ENCODE measurements at places on chromosomes 1 and 21.

GRCh38 chr1:26203642-26204318 is 13.4 kb downstream of the CATSPER4 start:
- DNase-seq = no peak

GRCh38 chr1:177010211-177010825 is 154.2 kb downstream of the ASTN1 start:
- no peak for DNase-seq

- DNase-seq = no peak
Measured at GRCh38 chr1:235622936-235623779, 26.4 kb downstream of the GNG4 start.

DNA sequence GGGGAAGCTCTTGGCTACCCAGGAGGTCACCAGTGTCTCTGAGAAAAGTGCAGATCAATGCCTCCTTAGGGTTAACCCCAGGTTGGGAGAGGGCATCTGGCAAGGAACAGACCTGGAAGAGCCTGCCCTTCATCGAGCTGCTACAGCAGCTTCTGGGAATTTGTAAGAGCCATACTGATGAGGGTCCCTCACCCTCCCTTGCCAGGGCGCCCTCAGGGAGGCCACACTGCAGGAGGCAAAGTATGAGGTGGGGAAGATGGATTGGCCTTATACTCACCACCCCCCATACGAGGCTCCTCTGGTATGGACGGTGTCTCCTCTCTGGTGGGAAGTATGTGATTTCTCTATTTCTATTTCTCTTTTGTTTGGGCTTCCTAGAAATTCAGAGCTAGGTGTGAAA is 13.2 kb downstream of the IGSF3 start:
- no peak for DNase-seq

DNA sequence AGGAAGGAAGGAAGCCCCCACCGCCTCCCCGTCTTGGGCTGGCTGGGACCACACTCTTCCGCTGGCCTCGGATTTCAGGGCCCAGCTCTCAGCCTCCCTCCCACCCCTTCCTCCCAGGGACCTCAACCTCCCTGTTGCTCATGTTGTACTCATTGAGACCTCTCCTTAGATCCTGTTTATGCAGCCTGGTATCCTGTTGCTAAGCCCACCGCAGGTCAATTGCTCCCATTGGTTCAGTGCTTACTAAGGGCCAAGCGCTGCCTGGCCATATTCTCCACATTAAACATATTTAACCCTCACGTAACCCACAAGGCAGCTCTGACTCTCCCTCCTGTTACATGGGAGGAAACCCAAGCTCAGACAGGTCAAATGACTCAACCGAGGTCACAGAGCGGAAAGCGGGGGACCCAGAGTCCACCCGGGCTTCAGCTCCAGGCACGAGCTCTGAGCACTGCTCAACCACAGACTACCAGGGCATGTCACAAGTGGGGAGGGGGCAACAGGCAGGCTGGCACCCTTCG is 23.2 kb upstream of the H6PD start:
- no peak for DNase-seq

GRCh38 chr1:88655685-88656299 is 28.3 kb upstream of the PKN2 start:
- DNase-seq = peak; percentile 61

DNA sequence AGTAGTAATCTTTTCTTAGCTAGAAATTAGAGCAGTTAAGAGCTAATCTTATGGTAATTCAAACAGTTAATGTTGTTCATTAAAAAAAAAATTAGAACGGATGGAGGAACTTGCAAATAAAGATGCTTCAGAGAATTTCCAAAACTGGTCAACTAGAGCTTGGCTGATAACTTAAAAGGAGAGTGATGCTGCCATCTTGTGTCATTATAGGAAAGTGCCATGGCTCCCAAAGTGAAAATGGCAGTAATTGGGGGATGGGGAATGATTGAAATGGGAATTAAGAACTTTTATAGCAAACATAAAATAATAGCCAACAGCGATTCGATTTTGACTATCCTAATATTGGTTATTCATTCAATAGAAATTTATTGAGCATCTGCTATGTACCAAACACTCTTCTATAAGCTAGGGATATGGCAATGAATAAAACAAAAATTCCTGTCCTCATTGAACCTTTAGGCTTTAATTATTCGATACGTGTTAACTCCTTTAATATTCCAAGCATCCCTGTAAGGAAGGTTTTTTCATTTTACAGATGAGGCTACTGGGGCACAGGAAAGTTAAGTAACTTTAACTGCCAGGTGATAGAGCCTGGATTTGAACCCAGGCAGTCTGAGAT is 5.7 kb upstream of the PLPP3 start:
- DNase-seq = peak; percentile 67

DNA sequence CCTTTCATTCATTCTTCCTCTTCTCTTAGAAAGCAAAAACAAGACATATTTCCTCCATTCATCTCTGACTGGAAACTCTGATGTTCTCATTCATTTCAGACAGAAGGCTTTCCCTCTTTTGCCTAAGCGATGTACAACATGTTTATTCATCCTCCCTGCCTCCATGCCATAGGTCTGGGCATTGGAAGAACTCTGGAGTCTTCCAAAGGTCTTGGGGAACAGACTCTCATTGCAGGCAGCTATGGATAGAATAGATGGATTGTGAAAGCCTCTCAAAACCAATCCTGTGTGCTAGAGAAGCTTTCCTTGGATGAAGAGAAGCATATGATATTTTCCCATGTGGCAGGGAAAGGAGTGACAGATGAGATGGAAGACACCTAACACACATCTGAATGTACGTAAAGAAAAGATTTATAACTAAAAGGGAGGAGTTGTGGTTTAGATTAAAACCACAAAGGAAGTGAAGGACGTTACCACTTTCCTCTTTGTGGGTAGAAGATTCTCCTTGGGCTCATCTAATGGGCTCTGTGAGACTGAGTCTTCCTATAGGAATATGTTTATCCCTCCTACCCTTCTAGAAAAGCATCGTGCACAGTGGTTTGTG is 38.7 kb downstream of the BCL9 start:
- DNase-seq = peak; percentile 71

- DNase-seq = peak; percentile 50
Measured at GRCh38 chr1:162040657-162041056, 17.0 kb upstream of the OLFML2B start.

- DNase-seq = peak; percentile 75
Measured at GRCh38 chr1:114482585-114482984, 28.4 kb downstream of the TRIM33 start.

DNA sequence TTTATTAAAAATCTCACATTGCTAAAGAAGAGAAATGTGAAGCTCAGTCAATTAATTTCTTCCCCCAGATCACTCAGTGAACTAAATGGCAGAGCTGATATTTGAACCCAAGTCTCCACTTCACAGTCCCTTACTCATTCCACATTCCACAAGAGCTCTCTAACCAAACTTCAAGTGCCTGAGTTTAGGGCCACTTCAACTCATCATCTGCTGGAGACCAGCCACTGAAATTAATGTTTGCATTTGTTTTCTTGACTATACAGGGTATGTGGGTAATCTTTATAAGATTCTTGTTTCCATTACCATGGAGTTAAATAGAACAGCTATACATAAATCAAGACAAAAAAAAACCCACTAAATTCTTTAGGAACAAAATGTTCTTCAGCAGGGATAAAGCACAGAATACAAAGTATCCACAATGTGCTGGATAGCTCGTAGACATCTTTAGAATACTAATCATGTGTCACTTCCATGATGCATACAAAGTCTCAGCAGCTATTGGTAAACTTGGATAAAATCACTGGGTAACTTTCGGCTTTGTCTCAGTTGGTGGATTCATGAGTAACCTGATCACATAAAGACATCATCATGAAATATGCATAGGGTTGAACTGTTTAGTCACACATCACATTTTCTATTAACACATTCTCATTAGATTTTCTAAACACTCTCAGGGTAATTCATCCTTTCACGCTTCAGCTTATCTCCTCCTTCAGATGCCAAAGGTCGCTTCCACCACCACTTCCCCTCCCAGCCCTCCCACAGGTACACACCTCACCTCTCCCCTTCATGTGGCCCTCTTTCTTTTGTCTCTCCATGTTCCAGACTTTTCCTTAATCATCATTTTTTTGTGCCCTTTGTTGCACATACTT is 89.8 kb downstream of the LRRC53 start:
- DNase-seq = no peak

- peak; percentile 47 for DNase-seq
Measured at GRCh38 chr1:77412069-77412819, 130.4 kb downstream of the AK5 start.

- no peak for DNase-seq
Measured at GRCh38 chr1:41232305-41232704, 9.8 kb downstream of the SCMH1 start.

- no peak for DNase-seq
Measured at GRCh38 chr1:212753749-212754148, 37.8 kb downstream of the NSL1 start.

DNA sequence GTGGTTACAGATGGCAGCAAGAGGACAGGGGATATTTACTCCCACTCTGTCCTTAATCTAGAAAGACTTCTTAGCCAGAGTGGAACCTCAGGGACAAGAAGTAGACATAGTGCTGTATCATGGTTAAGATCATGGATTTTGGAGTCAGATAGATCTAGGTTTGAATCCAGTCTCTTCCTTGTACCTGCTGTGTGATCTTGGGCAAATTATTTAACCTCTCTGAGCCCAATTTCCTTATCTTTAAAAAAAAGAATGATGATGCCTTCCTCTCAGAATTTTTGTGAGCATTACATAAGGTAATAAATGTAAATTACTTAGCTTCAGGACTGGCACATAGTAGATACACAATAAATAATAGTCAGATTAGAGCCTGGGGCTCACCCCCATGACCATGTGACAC is 78.4 kb downstream of the TAS1R2 start:
- DNase-seq = no peak

- DNase-seq = no peak
Measured at GRCh38 chr1:80305466-80305865, 1298.9 kb upstream of the ADGRL4 start.

GRCh38 chr1:110118636-110119396 is 6.6 kb downstream of the UBL4B start:
- no peak for DNase-seq

DNA sequence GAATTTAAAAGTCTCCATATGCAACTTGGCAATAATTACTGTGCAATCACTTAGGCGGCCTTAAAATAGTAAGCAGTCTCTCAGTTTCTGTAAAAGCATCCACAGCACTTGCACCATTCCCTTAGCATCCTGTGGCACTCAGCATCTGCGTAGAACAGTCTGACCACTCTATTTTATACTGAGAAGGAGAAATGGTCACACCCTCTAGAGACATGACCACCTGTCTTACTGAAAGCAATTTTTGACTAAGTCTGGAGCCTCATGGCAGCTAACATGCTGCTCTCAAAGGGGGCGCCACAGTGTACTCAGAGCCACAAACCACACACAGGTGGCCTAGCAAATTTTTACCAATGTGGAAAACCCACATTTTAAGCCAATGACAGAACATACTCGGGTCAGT is 62.0 kb downstream of the KCNK1 start:
- DNase-seq = no peak

DNA sequence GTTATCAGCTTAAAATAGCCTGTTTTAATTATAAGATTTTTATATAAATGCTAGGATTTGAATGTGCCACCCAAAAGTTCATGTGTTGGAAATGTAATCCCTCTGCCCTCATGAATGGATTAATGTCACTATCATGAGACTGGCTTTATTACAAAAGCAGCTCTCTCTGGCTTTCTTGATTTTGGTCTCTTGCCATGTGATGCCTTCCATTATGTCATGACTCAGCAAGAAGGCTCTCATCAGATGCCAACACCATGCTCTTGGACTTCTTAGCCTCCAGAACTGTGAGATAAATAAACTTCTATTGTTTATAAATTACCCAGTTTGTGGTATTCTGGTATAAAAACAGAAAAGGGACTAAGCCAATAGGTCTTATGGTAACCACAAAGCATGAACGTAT is 6.9 kb upstream of the PRSS38 start:
- peak; percentile 33 for DNase-seq

DNA sequence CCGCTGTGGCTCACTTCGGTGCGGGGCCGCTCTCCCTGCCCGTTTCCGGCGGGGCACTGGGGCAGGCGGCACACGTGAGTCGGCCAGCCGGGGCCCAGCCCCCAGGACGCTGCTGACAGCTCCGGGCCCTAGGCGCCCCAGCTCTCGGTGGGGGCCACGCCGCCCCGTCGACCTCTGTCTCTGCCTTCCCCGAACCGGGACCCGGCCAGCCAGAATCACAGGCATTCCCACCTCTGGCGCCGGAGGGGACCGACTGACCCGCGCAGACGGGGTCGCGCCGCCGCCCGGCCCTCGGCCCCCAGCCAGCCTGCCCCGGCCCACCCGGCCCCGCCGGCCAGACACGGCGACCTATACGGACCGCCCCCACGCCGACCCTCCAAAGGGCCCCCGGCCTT is 755 bp downstream of the SCMH1 start:
- peak; percentile 65 for DNase-seq

GRCh38 chr21:25734654-25734903 is 125 bp downstream of the ATP5PF start:
- no peak for DNase-seq

DNA sequence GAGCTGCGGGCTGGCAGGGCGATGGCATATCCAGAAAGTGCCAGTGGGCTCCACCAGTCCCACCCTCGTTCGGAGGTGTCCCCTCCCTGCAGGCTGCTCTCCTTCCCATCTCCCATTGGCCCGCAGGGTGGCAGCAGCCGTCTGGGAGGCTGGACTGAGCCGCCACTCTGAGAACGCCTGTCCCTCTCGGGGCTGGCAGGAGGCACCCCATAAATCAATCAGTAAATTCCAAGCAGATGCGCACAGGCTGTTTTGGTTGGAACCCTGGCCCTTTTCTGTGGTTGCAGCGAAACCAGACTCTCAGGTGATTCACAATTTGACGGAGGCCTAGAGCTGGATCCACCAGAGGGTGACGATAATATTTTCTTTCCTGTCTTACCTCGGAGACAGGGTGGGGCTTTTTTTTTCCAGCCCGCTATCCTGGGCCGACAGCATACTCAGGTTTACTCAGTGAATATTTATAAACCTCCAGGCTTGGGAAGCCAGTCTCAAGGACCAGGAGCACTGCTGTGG is 99.7 kb downstream of the GLIS1 start:
- DNase-seq = no peak

DNA sequence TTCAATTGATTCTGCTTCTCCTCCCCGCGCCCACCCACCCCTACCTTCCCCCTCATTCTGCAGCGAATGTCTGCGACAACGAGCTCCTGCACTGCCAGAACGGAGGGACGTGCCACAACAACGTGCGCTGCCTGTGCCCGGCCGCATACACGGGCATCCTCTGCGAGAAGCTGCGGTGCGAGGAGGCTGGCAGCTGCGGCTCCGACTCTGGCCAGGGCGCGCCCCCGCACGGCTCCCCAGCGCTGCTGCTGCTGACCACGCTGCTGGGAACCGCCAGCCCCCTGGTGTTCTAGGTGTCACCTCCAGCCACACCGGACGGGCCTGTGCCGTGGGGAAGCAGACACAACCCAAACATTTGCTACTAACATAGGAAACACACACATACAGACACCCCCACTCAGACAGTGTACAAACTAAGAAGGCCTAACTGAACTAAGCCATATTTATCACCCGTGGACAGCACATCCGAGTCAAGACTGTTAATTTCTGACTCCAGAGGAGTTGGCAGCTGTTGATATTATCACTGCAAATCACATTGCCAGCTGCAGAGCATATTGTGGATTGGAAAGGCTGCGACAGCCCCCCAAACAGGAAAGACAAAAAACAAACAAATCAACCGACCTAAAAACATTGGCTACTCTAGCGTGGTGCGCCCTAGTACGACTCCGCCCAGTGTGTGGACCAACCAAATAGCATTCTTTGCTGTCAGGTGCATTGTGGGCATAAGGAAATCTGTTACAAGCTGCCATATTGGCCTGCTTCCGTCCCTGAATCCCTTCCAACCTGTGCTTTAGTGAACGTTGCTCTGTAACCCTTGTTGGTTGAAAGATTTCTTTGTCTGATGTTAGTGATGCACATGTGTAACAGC is 339.9 kb downstream of the NTNG1 start:
- no peak for DNase-seq

GRCh38 chr1:36520056-36520455 is 37.3 kb upstream of the CSF3R start:
- DNase-seq = no peak
